ENCODE measurements at places on chromosomes 7 and 10.

GRCh38 chr10:13690281-13690825 is 103.6 kb downstream of the PRPF18 start:
- DNase-seq = no peak

- no peak for DNase-seq
Measured at GRCh38 chr10:119919826-119920225, 27.3 kb downstream of the SEC23IP start.

DNA sequence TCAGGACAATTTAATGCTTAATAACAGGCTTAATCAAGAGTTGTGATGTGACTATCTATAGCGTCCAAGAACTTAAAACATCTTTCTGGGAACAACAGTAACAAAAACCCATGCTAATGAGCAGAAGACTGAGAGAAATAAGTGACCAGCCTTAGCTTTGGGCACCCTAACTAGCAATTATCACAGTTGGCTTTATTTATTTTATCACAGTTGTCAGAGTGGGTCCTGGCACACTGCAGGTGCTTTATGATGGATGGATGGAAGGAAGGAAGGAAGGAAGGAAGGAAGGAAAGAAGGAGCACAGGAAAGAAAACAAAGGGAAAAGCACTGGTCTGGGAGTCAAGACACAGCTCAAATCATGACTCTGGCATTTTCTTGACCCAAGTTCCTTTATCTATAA is 181.1 kb downstream of the SKAP2 start:
- DNase-seq = no peak

DNA sequence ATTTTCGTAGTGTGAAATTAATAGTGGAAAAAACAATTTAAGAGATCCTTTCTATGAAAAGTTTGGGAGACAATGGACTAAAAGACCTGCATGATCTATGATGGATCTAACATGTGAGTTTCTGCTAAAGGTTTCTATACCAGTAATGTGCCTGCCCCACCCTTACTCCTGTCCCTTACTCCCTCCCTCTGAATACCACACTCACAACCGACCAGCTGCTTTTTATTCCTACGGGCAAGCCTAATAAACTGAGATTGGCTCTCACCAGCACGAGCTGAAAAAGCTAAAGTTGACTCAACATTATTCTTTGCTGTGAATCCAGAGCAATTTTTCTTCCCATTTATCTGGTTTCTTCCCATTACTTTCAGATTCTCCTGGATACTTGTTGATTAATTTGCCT is 17.8 kb upstream of the REEP3 start:
- DNase-seq = no peak

GRCh38 chr7:44075296-44076075 is 6.8 kb downstream of the POLM start:
- no peak for DNase-seq

Data from stimulated activated CD8-positive, alpha-beta memory T cell treated with anti-CD3 and anti-CD28 coated beads, Interleukin-4, amount 100 ng/mL, for 1 hour (primary cell).